IgD-negative memory B cell (primary cell): ENCODE measurements at places on chromosomes 16 and 17. TPM values are rescaled to one million over a fixed set of nuclear protein-coding genes. Genes with fewer than 3 reads are reported as not detected.

Gene ERN1
- polyA plus RNA-seq, result 9.6 TPM

Gene SRP68
- polyA plus RNA-seq, result 58.7 TPM

Gene CCL8
- not detected for polyA plus RNA-seq

Gene EVI2A
- 30.2 TPM for polyA plus RNA-seq

Gene EFCAB13
- polyA plus RNA-seq, result 10.2 TPM

Gene HOXB7
- polyA plus RNA-seq, result not detected

Gene AP1G1
- polyA plus RNA-seq, result 13.7 TPM

Gene TPSD1
- polyA plus RNA-seq, result not detected

Gene STXBP4
- polyA plus RNA-seq, result 0.90 TPM

Gene KRTAP17-1
- polyA plus RNA-seq, result not detected

Gene TAOK1
- polyA plus RNA-seq, result 4.0 TPM

Gene PRMT7
- polyA plus RNA-seq, result 22.8 TPM

Gene RPS2
- polyA plus RNA-seq, result 6,339 TPM

Gene PRR15L
- not detected for polyA plus RNA-seq

Gene SPATA32
- polyA plus RNA-seq, result 0.34 TPM

Gene CRYBA1
- polyA plus RNA-seq, result not detected

Gene KRTAP9-2
- polyA plus RNA-seq, result not detected

Gene CES5A
- not detected for polyA plus RNA-seq

Gene SLFN11
- polyA plus RNA-seq, result 11.2 TPM

Gene AANAT
- polyA plus RNA-seq, result 1.1 TPM

Gene BCL6B
- 0.33 TPM for polyA plus RNA-seq

Gene CHST6
- polyA plus RNA-seq, result 0.13 TPM

Gene NUPR1
- not detected for polyA plus RNA-seq

Gene KRT38
- not detected for polyA plus RNA-seq

Gene ALDH3A1
- polyA plus RNA-seq, result not detected

Gene TBX6
- not detected for polyA plus RNA-seq

Gene KCNH4
- polyA plus RNA-seq, result not detected

Gene ZNF778
- 1.3 TPM for polyA plus RNA-seq

Gene KRTAP16-1
- not detected for polyA plus RNA-seq

Gene RASL10B
- not detected for polyA plus RNA-seq

Gene NCOR1
- polyA plus RNA-seq, result 166 TPM

Gene CHST4
- not detected for polyA plus RNA-seq
